NCI-H69 (cell line): ENCODE measurements at places on chromosomes 1 and 21.

- DNase-seq, result no peak
Measured at GRCh38 chr21:45064618-45065399, 9.6 kb upstream of the ADARB1 start.

GRCh38 chr1:87829360-87829759 lies 500.7 kb downstream of the LMO4 start:
- no peak for DNase-seq

DNA sequence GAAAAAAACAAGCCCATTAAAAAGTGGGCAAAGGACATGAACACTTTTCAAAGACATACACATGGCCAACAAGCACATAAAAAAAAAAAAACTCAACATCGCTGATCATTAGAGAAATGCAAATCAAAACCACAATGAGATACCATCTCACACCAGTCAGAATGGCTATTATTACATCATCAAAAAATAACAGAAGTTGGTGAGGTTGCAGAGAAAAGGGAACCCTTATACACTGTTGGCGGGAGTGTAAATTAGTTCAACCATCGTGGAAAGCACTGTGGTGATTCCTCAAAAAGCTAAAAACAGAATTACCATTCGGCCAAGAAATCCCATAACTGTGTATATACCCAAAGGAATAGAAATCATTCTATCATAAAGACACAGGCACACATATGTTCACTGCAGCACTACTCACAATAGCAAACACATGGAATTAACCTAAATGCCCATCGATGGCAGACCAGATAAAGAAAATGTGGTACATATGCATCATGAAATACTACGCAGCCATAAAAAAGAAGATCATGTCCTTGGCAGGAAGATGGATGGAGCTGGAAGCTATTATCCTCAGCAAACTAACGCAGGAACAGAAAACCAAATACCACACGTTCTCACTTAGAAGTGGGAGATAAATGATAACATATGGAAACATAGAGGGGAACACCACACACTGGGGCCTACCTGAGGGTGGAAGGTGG lies 70.1 kb downstream of the INTS7 start:
- DNase-seq, result no peak

- DNase-seq, result no peak
Measured at GRCh38 chr1:12714710-12715475, 1.0 kb upstream of the AADACL3 start.

DNA sequence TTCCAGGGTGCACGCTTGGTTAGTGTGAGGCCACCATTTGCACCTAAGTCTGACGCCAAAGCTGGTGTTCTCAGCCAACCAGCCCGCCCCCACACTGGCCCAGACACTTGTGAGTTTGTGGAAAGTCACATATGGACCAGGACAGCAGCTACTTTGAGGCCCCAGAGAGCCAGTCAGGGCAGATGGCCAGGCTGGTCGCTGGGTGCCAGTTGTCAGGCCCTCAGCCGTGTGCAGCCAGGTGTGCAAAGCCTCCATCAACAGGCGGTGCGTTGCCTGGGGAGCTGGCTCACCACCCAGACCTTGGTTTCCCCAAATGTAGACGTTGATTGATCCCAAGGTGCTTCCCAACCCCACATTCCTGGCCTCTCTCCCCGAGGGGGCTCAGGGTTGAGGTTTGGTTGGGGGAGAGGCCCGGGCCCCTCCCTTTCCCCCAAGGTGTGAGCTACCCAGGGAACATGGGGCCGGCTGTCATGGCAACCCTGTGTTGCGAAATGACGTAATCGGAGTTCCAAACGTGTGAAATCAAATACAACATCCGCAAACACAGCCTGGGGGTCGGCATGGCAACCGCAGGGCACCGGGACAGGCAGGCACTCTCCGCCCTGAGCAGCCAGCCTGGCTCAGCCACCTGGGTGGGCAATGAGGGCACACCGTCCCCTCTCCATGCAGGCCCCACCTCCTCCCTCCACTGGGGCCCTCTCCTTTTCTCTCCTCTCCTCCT lies 42.2 kb upstream of the WNT4 start:
- DNase-seq, result peak; percentile 93

DNA sequence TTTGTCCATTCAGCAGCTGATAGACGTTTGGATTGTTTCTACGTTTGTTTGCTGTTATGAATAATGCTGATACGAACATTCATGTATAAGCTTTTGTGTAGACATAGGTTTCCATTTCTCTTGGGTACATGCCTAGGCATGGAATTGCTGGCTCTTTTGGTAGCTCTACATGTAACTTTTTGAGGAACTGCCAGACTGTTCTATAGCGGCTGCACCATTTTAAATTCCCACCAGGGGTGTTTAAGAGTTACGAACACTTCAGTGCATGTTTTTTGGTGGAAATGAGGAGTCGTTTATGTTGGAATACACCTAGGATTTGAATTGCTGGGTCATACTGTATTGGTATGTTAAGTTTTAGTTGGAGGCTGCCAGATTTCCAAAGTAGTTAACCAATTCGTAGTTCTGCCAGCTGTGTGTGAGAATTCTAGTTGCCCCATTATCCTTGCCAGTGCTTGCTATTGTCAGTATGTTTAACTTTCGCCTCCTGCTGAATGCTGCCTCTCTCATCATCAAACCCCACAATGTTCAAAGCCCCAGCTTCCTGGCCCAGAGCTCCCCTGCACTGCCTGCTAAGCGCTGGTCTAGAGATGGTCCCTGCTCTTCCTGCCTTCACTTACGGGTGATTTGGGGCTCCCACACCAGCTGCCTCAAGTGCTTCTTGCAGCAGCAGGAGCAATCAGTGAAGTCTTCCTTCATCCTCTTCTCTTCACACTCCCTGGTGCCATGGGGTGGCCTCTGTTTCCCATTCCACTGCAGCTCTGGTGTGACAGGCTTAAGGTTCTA lies 81.0 kb downstream of the MAN1C1 start:
- DNase-seq, result no peak

DNA sequence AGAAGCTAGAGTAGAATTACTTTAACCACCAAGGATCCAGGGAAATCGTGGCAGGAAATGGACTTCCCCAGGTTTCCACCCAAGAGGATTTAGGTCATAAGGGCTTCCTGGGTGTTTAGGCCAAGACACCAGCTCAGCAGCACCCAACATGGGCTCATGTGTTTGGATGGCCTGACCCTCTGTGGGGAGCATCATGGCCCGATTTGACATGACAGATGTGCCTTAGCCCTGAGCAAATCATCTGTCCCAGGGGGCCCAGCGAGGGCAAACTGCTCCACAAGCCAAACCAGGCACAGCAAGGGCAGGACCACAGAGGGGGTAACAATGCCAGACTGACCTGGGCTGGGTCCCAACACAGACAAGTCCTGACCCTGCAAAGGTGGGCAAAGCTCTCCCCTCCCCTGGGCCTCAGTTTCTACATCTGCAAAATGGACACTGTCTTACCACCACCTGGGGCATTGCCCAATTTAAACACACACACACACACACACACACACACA lies 232.8 kb downstream of the MATN1 start:
- DNase-seq, result no peak

- DNase-seq, result peak; percentile 77
Measured at GRCh38 chr1:48442864-48443619, 29.0 kb downstream of the SPATA6 start.

DNA sequence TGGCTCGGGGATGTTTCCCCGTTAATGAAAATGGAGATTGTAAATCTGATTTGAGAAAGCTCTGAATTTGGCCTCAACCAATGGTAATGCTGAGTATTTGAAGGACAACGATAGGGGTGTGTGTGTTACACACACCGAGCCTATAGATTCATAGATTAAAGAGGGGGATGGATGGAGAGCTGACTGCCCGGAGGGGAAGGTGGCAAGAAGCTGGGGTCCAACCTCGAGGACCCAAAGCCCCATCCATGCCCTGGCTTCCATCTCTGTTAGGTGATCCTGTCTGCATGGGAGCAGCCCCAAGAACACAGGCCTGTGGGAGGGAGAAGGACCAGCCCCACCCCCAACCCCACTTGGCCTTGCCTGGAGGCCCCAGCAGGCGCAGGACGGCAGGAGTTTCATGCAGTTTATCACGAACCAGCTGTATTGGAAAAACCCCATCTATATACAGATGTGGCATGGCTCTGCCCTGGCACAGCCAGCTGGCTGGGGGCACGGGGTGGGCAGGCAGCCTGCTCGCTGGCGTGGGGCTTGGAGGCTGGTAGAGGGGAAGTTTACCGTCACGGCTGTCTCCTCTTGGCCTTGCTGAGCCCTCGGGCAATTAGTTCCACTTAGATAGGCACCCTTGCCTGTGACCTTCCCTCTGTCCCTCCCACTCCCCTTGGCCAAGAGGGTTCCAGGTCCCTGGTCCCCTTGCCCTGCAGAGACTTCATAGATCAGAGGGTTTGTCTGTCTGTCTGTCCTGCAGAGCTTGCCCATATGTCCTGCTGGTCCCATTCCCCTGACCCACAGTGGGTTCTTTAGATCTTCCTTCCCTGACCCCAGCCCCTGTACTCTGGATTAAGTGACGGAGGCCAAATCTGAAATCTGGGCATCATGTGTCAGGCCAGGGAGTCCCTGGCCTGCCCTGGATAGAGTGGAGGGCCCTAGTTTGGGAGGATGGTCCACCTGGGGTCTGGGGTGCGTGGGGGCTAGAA lies 3.0 kb downstream of the HSPB7 start:
- DNase-seq, result peak; percentile 6

DNA sequence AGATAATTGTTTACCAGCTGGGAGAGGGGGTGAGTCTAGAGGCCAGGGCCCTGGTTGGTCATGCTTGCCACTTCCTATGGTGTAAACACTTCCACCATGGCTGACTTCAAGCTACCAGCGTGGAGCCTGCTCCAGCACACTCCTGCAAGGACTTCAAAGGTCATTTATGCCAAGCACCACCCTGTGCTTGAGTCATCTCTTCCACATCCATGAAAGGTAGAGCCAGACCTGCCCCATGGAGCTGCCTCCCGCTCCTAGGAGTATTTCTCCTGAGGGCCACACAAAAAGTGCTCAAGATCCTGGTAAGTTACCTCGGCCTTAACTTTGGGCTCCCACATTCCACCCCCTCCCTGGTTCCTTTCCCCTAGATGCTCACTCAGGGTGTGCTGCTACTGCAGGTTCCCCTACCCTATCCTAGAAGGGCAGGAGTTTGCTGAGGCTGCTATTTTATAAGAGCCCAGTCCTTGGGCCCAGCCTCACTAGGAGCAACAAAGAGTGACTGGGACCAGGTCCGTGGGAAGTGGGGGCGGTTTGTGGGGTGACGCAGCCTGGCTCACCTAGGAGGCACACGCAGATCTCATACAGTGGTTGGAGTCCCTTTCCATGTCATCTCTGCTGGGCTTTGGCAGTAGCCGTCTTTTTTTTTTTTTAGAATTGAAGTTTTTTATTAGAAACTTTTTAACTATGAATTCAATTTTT lies 2.4 kb downstream of the RAB7B start:
- no peak for DNase-seq

- no peak for DNase-seq
Measured at GRCh38 chr1:52567943-52568342, 15.1 kb upstream of the TUT4 start.

- DNase-seq, result no peak
Measured at GRCh38 chr1:55117941-55118340, 78.6 kb downstream of the PCSK9 start.

- DNase-seq, result no peak
Measured at GRCh38 chr1:84345220-84345619, 43.7 kb downstream of the SAMD13 start.

DNA sequence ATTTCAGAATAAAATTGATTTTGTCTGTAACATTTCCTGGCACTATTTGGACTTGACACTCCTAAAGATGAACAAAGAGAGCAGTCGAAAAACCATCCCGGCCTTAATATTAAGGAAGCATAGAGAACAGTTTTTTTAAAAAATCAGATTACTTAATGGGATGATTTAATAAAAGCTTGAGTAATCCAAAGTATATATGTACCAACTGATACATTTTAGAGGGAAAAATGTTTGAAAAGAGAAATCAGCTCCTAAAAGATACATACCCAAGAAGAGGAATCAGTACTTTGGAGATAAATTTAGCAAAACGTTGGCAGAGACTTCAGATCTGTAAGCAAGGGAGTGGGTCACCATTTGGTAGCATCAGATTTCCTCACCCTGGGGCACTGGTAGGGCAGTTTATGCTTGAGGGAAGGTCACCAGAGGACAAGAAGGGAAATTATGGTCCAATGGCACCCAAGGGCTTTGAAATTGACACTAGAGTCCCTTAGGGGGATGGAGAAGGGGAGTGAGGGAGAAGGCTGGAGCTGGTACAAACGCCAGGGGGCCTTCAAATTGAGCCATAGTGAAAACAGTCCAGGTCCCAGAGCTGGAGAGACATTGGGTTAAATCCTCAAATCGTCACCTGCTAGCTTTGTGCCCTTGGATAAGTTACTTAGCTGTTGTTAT lies 5.9 kb downstream of the SLAMF7 start:
- no peak for DNase-seq

GRCh38 chr1:111503585-111504060 lies at the start of the genes ADORA3 and TMIGD3:
Gene ADORA3, minus strand, starts transcription at chr1:111503633. Its CDS starts 279 bp downstream, at chr1:111503354.
Gene TMIGD3, minus strand, starts transcription at chr1:111503633. Its CDS starts 279 bp downstream, at chr1:111503354.
- no peak for DNase-seq

GRCh38 chr1:58986996-58987767 lies 203.3 kb upstream of the JUN start:
- peak; percentile 23 for DNase-seq

DNA sequence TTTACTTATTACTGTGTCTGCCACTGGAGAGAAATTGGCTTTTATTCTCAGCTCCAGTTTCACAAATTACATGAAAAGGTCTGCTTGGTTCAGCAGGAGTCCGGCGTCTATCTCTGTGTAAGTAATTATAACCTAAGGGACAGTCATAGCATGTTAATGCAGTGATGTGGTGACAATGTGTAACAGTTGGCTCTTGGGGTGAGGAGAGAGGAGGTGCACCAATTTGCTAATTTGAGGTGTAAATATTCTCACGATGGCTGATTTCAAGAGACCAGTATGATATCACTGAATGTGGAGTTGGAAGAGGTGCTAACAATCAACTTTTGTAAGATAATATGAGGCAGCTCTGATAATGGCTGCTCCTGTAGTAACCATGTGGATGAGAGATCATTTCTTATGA lies 86.1 kb downstream of the CTH start:
- DNase-seq, result peak; percentile 89

DNA sequence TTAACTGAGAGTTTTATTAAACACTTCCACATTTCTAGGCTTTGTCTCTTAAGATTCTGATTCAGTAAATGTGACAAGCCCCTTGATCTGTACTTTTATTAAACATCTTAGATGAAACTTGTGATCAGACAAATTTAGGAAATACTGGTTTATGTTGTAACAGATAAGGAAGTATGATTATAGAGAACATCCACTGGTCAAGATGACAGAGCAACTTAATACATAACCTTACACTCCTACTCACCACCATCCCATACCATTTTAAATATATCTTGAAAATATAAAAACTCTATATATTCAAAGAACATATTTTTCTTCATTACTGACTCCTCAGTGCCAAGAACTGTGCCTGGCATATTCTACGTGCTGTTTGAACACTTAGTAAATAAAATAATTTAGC lies 217.5 kb downstream of the LRRC40 start:
- DNase-seq, result no peak
